NCI-H748 treated with DMSO at 0.1 percent for 48 hours (cell line): ENCODE measurements at places on chromosomes 1 and 21.

DNA sequence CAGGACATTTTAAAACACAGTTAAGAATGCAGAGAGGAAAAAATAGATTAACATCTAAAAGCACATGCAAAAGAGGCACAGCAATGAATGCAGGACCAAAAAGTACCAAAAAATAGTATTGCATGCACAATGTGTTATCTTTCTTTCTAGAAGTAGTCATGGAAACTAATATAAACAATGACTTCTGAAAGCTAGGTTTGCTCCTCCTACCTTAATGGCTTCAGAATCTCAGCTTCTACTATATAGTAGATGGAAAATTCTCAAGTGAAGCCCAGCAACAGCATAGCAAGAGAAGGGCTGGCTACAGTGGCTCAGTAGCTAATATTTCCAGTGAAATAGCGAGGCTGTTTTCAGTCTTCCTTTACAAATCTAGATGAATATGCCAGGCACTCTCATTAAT is 125.1 kb downstream of the CRB1 start:
- DNase-seq: no peak

- no peak for DNase-seq
Observed at GRCh38 chr1:84726593-84727499, 36.6 kb upstream of the SSX2IP start.

DNA sequence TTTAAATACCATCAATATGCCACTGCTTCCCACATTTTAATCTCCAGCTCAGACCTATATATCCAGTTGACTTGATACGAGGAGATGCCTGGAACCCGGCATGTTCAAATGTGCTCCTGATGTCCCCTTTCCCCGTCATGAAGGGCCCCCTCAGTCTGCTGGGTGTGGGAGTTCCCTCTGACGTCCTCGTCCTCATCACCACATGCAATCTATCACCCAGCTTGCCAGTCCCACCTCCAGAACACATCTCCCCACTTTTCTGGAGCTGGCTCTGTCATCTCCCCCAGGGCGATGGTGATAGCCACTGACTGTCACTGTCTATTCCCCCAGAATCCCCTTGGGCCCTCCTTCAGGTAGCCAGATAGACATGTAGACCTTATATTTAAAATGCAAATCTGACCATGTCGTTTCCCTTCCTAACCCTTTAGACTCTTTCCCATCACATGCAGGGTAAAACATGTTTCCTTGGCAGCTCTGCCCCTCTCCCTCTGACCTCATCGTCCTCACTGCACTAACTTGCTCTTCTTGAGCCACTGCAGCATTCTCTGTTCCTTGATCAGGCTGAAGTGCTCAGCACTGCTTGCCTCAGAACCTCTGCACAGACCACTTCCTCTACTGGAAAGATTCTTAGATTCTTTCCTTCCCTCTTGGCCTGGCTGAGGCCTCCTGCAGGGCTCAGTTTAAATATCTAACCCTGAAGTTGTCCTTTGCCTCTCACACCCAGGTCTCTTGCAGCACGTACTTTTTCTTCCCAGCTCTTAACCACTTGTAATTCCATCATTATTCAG is 7.4 kb downstream of the AZIN2 start:
- no peak for DNase-seq

- DNase-seq: no peak
Observed at GRCh38 chr1:41773842-41774241, 144.9 kb downstream of the HIVEP3 start.

DNA sequence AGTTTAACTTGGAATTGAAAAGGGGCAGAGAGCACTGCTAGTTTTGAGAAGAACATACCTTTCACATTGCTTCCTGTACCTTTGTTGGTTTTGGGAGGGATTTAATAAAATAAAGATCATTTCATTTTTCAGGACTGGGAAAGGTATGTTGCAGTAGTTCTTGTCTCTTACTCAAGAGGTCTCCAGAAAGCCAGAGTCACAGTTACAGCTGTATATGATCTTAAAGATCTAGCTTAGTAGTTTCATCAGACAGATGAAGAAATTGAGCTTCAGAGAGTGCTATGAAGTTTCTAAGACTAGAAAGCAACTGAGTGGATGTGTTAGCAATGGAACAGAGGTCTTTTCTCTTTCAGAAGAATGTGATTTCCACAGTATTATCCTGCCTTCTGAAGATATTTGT is 1.0 kb downstream of the OR10K2 start:
- DNase-seq: no peak

DNA sequence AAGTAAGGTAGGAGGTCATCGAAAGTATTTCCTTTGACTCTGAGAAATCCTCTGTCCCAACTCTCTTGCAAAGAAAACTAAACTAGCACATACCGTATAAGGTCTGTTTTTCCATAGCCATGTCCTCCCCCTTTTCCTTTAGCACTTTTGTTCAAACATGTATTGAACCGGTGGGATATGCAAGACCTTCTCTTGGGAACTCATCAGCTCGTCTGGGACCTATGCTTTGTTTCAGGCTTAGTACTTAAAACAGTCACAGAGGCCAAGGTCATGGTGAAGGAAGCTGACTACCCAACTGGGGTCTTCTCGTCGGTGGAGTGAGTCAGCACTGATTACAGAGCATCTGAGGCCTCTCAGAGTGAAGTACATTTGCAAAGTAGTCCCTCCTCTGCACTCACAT is 185.0 kb downstream of the ZBTB18 start:
- no peak for DNase-seq

GRCh38 chr1:89999208-89999607 is 4.3 kb downstream of the ZNF326 start:
- no peak for DNase-seq

DNA sequence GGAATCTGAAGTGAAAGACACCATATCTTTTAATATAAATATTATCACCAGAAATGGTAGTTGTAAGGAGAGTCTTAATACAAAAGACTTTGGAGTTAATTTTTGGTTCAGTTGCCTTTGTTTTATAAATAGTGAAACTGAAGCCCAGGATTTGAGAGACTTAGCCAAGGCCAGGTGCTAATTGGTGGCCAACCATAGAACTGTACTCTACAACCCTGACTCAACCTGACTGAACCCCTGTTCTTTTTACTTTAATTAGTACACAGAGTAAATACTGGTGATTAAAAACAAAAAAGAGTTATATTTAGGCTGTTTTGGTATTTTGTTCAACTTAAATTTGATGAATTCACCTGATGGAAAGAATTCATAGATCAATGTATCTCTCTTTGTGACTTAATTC is 76.3 kb downstream of the SNX7 start:
- DNase-seq: no peak

- DNase-seq: no peak
Observed at GRCh38 chr1:206538086-206538770, 30.9 kb downstream of the RASSF5 start.

GRCh38 chr21:25639551-25640201 is 618 bp downstream of the JAM2 start:
- no peak for DNase-seq

DNA sequence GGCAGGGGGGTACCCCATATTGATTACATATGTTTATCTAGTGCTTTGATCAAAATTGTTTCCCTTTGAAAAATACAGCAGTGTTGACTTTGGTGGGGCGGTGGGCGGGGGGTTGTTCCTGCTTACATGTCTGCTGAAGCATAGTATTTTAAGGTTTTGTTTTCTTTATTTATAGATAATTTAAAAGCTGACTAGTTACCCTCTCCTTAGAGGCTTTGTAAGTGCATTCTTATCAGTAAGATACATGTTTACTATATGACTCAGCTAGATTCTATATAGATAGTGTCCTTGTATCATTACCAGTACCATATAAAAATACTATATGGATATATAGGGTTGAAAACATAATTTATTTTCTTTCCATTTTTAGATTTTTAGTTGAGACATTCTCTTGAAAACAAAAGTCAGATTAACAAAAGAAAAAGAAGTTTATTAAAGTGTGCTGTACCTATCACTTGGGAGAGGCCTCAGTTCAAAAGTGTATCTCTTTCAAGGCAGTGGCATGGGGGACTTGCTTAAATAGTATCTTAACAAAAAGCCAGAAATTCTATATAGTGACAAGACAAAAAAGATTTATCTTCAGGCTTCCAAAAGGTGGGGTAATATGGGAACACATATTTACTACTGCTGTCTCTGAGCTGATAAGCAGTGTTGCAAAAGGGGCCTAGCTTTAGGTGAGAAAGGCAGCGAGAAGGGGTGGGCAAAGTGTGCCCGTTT is 79.0 kb downstream of the HS2ST1 start:
- DNase-seq: peak; percentile 64

GRCh38 chr1:231821281-231821680 is 194.7 kb downstream of the DISC1 start:
- no peak for DNase-seq

DNA sequence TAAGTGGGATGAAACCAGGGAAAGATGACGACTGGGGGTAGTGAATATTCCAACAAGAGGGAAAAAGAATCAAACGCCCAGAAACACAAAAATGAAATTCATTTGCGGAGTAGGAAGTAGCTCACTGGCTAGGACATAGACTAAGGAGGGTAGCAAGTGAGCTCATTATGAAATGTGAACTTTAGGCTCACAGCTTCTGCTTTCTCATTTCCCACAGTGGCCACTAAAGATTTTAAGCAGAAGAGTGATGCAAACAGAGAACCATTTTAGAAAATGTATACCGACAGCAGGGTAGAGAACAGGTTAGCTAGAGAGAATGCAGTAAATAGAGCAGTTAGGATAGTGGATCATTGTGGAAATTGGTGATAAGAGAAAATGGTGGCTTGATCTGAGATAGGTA is 3.5 kb downstream of the CD48 start:
- no peak for DNase-seq

DNA sequence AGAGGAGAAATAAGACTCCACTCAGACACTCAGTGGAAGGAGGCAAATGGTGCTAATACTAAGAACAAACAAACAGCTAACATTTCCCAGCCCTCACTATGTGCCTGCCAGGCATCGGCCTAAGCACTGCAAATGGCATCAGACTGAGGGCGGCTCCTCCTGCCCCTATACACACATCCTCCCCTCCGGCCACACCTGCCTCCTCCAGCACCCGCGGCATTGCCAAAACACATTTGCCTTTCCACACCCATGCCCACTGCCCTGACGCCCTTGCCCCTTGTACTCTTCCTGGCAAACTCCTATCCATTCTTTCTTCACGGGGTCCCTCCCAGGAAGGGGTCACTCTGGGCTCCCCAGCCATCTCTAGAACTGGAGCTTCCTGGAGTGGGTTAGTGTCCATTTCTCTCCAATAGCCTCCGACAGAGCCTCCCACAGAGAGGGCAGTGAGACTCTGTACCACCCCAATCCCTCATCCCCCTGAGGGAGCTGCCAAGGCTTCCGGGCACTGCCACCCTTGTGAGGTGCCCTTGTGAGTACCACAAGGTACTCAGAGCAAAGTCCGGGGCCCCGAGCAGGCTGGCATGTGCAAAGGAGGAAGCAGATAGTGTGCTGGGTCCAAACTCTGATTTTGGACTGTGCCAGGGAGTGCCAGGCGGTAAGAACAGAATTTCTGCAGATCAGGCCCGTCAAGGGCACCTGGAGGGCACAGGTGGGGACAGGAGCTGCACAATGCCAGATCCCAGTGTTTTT is 959 bp downstream of the AKR7A3 start:
- DNase-seq: no peak

GRCh38 chr1:115880981-115881672 is 40.2 kb upstream of the NHLH2 start:
- DNase-seq: no peak

DNA sequence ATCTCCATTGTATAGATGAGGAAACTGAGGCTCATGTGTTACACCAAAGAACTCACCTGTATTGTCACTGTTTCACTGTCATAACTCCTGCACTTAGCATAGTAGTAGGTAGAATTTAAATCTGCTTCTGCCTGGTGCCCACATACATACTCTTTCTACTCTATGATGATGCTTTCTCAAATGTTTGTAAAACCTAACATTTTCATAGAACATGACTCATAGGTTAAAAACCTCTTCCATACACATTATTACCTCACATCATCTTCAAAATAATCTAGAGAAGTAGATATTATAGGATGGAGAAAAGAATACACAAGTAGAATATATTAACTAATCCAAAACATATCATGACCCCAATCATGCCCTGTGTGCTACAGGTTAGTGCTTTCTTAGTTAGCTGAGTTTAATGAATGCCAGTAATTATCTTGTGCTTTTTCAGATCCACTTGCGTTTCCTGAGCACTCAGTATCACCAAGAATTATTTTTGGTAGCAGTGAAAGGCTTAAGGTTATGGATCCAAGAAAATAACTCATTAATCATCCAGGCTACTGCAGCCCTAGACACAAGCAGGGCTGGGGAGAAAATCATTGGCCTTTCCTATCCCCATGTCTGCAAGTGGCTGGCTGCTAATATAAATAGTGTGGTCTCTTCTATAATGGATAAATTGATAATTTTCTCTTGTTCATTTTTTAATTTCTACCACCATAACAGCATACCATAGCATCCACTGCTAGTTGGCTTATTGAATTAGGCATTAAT is 156.9 kb downstream of the LRRC40 start:
- no peak for DNase-seq

DNA sequence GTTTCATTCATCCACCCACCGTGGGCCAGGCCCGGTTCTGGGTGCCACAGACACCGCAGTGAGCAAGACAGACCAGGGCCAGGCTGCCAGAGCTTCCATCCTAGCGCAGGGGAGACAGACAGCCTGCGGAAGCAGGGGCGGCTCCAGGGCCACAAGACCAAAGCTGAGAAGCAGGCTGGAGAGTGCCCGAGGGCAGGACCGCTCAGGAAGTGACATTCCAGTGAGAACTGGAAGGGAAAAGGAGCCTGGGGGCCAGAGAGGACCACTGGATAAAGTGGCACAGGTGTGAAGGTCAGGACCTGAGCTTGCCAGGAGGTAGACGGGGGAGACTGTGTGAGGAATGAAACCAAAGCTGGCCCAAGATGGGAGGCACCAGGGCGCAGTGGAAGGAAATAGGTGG is 59.5 kb upstream of the EFHD2 start:
- DNase-seq: no peak

DNA sequence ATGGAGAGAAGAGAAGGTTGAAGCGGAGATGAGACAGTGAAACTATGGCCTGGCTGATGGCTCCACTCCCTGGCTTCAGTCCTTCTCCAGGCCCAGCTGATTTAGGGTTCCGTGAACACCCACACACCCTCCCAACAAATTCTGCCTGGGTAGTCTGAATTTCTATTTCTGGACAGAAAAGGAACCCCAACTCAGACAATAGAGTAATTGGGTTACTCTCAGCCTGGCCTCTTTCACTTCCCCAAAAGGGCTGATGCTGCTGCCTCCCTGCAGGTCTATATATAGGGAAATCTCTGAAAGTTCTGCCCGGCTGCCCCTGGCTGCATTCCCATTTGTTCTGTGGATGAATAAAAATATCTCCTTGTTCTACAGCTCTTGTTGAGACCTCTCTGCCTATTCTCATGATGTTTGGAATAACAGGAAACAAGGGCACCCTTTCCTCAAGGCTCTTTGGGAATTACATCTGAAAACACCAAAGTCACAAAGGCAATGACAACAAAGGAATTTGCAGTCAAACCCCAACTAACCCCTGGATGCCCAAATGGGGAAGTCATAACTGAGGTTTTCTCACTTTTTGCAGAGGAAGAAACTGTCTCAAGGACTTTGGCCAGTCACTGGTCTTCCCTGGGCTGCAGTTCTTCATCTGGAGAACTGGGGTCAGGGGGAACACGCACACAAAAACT is 11.4 kb upstream of the ZSCAN20 start:
- DNase-seq: no peak

- DNase-seq: no peak
Observed at GRCh38 chr21:46206163-46207005, 22.1 kb upstream of the SPATC1L start.
